ENCODE measurements at places on chromosomes 11 and 22.

GRCh38 chr11:73585834-73586575 lies 11.9 kb downstream of the FAM168A start:
- DNase-seq: no peak

DNA sequence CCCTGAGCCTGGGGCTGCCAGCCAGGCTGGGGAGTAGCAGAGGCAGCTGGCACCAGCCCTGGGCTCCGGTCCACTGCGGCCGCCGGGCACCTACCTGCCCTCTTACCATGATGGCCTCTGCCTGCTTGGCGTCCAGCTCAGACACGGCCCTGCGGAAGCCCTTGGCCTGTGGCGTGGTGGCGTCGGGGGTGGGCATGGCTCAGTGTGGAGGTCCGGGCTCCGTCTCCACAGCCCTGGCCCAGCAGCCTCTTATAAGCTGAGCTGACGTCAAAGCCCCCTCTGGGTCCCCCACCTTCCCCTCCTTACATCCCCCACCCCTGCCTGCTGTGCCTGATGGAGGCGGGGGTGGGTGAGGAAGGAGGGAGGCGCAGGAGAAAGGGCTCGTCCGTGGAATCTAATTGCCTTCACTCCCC lies at the start of gene TH:
TSS of gene TH (minus strand) at position 225 of the 413 bp plus-strand sequence. CDS start at position 196, 29 bp downstream.
- DNase-seq: no peak

- no peak for DNase-seq
Observed at GRCh38 chr22:36653316-36653715, 50.2 kb downstream of the CACNG2 start.

DNA sequence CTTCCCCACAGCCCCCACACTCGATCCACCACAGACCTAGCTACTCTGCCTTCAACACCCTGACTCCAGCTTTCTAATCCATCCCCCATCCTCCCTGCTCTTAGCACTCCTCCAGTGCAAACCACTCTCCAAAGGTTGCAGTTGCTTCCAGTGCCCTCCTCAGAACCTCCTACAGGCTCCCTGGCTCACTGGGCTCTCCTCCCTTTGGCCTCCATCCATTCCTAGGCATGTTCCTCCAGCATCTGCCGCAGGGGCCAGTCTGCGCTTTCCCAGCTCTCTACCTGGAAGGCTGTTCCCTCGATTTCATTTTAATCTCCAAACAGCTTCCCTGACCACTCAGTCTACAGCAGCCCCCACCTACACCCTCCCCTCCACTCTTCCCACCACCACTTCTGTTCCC lies 133.8 kb downstream of the SPATA19 start:
- no peak for DNase-seq

DNA sequence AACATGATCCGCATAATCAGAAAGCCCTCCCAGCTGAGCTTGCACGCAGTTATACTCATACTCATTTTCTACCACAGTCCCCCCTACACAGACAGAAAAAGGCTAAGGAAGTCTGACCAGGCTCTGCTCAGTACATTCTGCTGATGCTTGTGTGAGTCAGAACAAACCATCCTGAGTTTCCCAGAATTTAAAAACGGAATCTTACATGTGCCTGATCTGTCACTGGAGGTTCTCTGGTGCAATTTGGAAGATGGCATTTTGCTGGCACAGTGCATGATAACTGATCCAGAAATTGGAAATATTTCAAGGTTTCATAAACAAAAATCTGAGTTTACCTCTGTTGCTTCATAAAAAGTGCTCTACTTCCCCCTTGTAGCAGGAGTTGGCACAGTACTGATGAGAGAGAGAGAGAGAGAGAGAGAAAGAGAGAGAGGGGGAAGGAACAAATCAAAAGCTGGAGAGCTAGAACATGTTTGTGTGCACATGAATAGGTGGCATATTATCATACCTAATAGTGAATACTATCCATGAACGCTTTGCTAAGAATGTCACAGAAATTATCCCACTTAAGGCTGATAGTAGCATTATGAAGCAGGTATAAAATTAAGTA lies 1085.3 kb downstream of the DLG2 start:
- no peak for DNase-seq

GRCh38 chr11:77054084-77054483 lies 12.7 kb upstream of the CAPN5 start:
- no peak for DNase-seq

- DNase-seq: no peak
Observed at GRCh38 chr11:64742889-64743590, 902 bp downstream of the RASGRP2 start.
